Osteoblast (primary cell): ENCODE measurements at places on chromosomes 7 and 10.

DNA sequence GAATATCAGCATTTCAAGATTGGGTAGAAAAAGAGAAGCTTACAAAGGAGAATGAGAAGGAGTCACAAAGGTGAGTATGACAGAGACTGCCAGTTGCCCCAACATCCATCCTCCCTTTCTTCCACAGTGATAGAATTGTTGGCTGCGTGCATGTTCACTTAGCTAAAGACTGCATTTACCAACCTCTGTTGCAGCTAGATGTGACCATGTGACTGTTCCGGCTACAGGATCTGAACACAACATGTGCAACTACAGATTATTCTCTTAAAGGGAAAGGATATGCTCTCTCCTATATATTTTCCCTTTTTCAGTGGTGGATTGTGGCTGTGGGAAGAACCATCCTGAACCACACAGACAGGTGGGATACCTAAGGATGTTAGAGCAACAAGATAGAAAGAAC lies 60.5 kb upstream of the ZNRF2 start:
- no peak for DNase-seq

DNA sequence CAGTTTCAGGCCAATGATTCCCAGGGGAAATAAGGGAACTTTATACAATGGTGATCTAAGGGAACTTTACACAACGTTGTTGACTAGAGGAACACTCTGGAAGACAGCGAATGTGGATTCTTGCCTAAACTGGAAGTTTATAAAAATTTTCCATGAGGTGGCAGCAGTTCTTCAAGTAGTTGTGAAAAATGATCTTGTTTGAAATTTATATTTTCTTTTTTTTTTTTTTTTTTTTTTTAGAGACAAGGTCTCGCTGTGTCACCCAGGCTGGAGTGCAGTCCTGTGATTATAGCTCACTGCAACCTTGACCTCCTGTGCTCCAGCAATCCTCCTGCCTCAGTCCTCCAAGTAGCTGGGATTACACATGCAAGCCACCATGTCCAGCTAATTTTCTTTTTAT lies 32.1 kb upstream of the GTF2I start:
- no peak for DNase-seq

DNA sequence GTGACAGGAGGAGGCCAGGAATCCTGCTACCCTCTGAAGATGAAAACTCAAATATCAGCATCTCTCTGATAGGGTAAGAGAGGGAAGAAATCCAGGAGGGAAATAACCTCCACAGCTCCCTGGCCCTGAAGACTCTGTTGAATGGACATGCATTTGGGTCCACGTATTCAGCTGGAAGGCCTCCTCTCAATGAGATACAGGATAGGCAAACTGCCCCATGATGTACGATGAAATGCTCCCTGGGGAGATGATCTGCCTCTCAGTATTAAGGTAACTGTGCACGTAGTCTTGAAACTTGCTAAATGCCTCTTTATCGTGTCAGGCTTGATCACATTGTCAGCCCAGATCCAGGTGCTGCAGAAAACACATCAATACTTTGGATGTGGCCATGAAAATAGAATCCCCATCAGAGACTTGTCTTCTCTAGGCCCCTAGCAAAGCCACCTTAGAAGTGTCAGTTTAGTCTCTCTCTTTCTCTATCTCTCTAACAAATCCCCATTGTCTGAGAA lies 384.0 kb downstream of the KCNMA1 start:
- DNase-seq: no peak

GRCh38 chr7:53070883-53071282 lies 35.5 kb downstream of the POM121L12 start:
- no peak for DNase-seq

DNA sequence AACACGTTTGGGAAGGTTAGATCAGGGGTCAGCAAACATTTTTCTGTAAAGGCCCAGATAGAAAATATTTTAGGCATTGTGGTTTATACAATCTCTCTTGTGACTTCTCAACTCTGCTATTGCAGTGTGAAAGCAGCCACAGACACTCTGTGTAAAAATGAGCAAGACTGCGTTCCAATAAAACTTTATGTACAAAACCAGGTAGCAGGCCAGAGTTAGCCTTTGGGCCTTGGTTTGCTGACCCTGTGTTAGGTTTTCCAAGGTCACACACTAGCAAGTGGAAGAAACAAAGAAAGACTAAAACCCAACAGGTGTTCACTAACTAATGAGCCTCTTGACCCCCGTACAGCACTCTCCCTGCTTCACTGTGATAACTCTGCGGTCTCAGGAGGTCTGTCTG lies 14.9 kb upstream of the PAXIP1 start:
- no peak for DNase-seq

- peak; percentile 22 for DNase-seq
Measured at GRCh38 chr7:67821116-67821515, 824.5 kb downstream of the TYW1 start.

DNA sequence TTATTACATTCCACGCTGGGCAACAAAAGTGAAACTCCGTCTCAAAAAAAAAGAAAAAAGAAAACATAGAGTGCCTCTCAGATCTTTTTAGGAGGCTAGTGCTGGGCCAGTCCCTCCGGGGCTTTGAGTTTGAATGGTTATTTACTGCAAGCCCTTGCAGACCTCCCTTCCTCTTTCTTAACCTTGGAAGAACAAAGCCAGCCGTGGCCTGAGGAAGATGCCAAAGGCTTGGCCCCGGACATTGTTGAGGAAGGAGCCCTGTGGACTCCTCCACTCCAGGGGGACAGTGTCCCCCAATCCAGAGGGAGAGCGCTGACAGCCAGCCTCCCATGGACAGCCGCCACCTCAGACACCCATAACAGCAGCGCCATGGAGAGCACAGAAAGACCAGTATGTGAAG lies 5.0 kb downstream of the TSPAN33 start:
- DNase-seq: no peak

GRCh38 chr7:151721236-151721635 lies 155.7 kb downstream of the PRKAG2 start:
- DNase-seq: peak; percentile 82

GRCh38 chr7:135773464-135773863 lies 24.9 kb upstream of the FAM180A start:
- DNase-seq: no peak

DNA sequence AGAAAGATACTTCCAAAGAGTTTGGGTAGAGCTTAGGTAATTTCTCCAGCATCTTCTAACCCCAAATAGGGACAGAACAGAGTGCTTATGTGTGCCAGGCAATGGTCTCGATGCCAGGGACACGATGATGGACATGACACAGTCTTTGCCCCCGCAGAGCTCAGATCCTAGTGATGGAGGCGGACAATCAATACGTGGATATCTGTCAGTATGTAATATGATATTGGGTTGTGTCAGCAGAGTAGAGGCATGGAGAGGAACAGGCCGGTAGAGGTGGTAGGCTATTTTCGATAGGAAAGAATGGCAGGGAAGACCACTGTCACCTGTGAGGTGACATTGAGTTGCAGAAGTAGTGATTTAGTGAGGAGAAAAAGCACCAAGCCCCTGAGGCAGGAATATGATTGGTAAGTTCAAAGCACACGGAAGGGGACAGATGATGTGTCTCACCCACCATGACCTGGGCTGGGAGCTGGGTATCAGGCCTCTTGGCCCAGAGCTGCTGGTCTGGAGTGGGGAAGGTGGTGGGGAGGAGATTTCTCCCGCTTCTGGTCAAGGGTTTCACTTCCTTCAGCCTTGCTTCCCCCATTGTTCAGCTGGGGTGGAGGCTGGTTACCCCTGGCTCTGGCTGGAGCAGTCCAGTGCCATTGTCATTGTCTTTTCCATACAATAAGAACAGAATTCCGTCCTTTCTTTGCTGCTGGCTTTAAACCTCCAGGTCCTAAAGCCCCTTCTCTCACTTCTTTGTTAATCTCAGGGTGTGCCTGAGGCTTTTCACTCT lies 36.0 kb upstream of the SRGN start:
- no peak for DNase-seq

DNA sequence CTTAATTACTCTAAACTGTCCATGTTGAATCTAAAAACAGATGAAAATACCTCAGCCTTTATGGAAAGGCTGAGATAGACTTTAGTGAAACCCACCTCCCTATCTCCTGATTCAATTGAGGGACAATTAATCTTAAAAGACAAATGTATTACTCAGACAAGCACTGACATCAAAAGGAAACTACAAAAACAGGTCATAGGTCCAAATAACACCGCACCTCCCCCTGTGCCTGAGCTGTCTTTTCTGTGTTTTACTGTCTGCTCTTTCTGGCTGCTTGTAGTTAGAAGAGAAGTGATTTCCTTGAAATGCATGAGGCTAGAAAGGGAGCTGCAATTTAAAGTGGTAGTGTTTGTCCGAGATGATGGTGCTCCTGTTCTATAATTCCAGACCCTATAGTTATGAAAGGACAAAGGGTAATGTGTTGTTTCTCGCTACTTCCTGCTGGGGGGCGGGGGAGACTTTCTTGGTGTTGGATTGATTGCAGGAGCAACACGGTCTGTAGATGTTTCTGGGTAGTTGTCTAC lies 16.0 kb downstream of the AKR1C8 start:
- no peak for DNase-seq
